ENCODE measurements at places on chromosomes 7 and 10. TPM values are rescaled to one million over a fixed set of nuclear protein-coding genes. Genes with fewer than 3 reads are reported as not detected.

PDE1C gene
- total RNA-seq = not detected

TDRD1 gene
- total RNA-seq = 0.24 TPM

GRCh38 chr7:47320296-47320695 lies 261.6 kb downstream of the TNS3 start:
- H3K27me3 ChIP-seq = peaks cover 13% of the 10 kb centered on the region
- no peak overlapping the region for H3K4me3 ChIP-seq
- peaks cover 6% of the 10 kb centered on the region for H3K4me1 ChIP-seq
- DNase-seq = no peak
- no peaks in the 10 kb centered on the region for H3K36me3 ChIP-seq
- no peak overlapping the region for H3K27ac ChIP-seq

GRCh38 chr10:11209830-11210181 lies 192.1 kb downstream of the CELF2 start:
- H3K4me3 ChIP-seq = peak overlapping the region; percentile 70
- H3K4me1 ChIP-seq = peaks cover 98% of the 10 kb centered on the region
- H3K36me3 ChIP-seq = peaks cover 80% of the 10 kb centered on the region
- peak overlapping the region; percentile 96 for H3K27ac ChIP-seq
- no peaks in the 10 kb centered on the region for H3K27me3 ChIP-seq

DNA sequence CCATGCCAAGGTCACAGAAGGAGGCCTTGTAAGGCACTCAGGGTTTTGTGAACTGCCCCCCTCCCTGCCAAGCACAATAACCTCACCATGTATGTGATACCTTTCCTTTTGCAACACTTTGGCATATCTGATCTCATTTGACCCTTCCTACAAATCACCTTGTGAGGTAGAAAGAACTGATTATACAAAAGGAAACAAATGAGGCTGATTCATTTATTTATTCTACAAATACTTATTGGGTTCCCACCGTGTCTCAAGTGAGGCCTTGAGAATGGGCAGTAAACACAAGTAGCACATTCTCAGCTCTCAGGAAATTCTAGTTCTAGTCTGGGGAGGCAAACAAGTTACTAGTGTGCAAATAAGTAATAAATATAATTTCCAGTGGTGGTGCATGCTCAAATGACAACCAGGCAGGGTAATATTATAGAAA lies 19.6 kb downstream of the PLCE1 start:
- H3K27me3 ChIP-seq = peaks cover 7% of the 10 kb centered on the region
- no peak for DNase-seq
- H3K36me3 ChIP-seq = no peaks in the 10 kb centered on the region
- no peaks in the 10 kb centered on the region for H3K4me1 ChIP-seq
- no peak overlapping the region for H3K27ac ChIP-seq
- no peak overlapping the region for H3K4me3 ChIP-seq
